Activated naive CD8-positive, alpha-beta T cell treated with anti-CD3 and anti-CD28 coated beads, Interleukin-2, amount 10 ng/mL, durations not matched to agents 7 days and 5 days (primary cell): ENCODE measurements at places on chromosomes 6 and 20.

GRCh38 chr20:12942123-12942522, 66.6 kb upstream of the SPTLC3 start:
- no peak for DNase-seq

GRCh38 chr20:53412577-53413185, 181.0 kb downstream of the ZNF217 start:
- DNase-seq = no peak

DNA sequence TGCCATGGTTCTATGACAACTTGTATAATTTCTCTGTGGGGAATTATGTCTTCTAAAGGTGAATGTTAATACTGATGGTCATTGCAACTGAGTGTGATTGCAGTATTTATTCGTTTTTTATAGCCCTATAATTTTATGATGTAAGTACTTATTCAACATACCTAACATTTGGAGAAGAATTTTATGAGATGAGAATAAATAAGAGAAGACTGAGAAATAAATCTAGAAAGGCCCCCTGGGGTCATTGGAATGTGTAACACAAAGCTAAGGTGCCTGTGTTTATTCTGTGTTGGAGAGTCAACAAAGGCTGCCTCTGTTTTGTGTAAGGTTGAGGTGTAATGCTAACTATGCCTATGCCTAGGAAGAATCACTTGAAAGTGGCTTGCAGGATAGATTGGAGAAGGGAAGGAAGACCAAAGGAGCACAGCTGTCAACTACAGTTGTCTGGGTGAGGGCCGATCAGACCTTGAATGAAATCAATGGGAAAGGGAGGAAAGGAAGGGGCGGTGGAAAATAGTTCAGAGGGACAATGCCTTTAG, 1076.7 kb downstream of the KIF16B start:
- no peak for DNase-seq

DNA sequence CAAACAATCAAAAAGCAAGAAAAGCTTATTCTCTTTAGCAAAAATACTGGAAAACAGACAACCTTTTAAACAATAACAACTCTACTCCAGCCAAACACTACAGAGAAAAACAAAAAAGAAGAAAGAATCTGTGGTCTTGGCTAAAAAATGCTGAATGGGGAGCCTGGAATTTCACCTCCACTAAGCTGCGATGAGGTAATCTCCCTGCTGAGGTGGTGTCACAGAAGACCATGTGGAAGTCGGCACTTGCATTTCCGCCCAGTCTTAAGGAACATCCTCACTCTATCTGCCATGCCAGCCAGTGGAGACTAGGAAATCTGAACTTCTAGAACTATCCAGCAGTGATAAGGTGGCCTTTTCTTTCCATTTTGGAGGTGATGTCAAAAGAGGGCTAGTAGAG, 1026.8 kb upstream of the EPHA7 start:
- no peak for DNase-seq

DNA sequence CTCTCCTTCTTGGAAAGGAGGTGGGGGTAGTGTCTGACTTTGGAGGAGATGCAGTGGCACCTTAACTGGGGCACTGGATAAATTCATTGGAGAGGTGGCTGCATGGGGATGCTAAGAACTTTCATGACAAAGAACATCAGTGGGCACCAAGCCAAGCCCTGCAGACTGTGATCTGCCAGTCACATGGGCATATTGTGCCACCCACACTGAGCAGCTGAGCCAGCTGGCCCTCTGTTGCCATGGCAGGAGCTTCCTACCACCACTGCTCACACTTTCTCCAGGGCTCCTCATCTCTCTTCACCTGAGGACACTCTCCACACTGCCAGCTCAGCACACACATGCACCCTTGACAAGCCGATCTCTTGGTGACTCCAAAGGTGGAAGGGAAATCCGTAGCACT, 715.6 kb downstream of the QKI start:
- DNase-seq = no peak

- DNase-seq = no peak
Measured at GRCh38 chr6:159695984-159696383, 2.9 kb upstream of the SOD2 start.

- DNase-seq = no peak
Measured at GRCh38 chr20:61312925-61313324, 60.9 kb downstream of the CDH4 start.
